ENCODE measurements at places on chromosomes 3 and 15.

DNA sequence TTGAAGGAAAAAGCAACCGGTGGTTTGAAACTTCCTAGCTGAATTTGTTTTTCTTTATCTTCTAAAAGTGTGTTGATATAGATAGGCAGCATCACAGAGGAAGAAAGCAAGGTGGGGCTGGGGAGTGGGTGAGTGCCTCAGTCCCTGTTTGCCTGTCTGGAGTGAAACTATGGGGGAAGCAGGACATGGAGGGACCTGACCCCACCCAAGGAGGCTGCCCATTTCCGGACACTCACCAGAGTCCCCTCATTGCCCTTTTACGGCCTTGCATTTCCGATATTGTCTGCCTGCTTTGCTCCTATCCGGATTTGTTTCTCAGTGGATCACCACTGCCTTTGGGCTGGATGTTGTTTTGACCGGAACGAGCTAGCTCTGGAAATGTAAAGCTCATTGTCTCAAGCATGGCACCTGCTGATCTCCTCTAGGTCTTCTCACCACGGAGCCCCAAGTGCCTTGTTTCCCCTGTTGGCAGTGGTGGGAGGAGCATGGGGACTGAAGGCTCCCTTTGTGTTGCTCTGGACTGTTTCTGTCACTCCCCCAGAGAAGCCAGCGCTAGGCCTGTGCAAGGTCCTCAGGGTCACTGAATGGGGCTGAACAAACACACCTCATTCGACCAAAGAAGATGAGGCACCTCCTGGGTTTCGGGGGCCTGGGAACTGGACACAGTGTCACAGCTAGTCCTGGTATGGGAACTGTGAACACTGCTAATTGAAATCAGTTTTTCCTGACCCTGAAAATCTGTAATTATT lies 7.0 kb downstream of the CLDN11 start:
- no peak for DNase-seq

GRCh38 chr15:98616397-98616796 lies 31.9 kb upstream of the IGF1R start:
- DNase-seq = no peak

DNA sequence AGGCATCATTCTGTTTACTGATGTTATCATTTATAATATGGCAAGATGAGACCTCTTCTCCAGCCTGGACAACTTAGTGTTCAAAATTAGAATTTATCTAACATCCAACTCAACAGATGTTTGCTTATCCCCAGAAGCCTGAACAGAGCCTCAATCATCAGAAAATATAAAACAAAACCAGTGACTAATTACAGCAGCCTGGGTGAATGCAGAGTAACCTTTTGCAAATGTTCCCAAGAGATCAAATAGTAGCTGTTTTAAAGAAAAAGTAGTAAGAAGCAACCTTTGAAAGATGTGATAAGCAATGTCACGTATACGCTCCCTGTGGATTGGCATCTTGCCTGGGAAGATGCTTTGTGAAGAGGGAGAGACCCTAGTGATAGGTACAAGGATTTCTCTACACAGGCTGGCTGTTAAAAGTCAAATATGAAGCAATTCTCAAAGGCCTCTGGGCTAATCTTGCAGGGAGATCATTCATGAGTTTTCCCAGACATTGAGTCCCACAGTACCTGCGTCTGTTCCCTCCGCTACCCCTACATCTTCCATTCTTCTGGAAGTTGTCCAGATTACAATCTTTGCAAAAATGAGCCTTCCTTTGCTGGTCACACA lies 39.3 kb upstream of the PRICKLE2 start:
- DNase-seq = no peak

DNA sequence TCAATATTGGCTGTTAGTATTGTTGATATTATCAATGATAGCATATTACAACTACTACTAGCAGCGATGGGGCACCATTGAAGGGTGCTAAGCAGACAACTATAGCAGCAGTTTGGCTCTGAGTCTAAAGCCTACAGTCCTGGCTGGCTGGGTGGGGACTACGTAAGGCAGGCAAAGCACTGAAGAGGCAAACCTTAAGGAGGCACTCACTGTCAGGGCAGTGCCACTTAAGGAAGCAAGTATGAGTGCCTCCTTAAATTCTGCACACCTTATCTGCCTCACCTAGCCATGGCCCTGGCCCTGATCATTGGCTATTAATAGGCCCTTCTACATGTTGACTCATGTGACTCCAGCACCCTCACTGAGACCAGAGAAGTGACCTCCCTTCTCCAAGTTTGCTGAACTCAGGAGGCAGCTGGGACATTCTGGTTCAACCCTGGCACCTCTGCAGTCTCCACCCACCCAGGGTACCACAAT lies 20.6 kb downstream of the CDCP1 start:
- no peak for DNase-seq

DNA sequence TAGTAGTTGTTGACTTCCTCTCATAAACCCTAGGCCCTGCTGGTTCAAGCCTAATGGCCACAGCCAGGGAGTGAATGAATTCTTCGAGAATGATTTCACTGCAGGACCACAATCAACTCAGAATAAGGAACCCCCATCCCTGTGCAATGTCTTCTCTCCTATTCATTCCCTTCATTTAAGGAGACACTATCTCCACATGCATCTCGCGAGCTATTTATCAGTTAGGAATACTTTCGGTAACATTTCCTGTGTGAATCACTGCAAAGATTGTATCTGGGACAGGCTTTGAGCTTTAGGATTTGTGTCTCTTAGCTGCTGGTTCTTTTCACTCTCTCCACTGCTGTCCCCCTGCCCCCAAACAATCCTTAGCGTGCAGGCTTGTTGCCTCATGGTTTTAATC lies 94.4 kb downstream of the MYLK start:
- DNase-seq = no peak

DNA sequence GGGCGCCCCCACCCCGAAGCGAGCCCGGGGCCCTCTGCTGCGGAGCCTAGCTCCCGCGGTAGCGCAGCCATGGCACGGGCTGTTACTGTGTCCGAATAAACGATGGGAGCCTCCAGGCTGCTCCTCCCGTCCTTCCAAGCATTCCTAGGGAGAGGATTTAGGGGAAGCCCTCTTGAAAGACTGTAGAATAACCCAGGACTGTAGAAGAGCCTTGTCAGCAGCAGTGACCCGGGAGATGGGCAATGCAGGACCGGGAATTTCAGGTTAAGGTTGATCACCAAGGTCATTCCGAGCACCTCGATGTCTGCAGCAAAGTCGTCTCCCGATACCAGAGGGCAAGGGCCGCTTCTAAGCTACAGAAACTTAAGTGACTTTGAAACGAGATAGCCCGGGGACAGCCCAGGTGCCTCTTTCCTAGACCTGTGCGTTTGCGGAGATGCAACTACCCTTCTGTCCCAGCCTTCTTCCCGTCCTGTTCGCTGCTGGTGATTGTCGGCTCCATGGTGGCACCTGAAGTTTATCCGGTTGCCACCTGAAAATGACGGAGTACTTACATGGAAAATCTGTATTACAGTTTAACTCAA lies 753 bp upstream of the MYO5A start:
- no peak for DNase-seq

- DNase-seq = no peak
Measured at GRCh38 chr3:178203650-178204049, 332.6 kb upstream of the KCNMB2 start.

- no peak for DNase-seq
Measured at GRCh38 chr3:194536871-194537637, 50.3 kb upstream of the ATP13A3 start.

GRCh38 chr15:31031471-31032067 lies 40.1 kb upstream of the MTMR10 start:
- DNase-seq = no peak

- DNase-seq = no peak
Measured at GRCh38 chr3:141981084-141981483, 104.6 kb downstream of the ATP1B3 start.

- no peak for DNase-seq
Measured at GRCh38 chr15:51801391-51801835, 28.0 kb upstream of the TMOD3 start.

- no peak for DNase-seq
Measured at GRCh38 chr3:37492977-37493471, 318.6 kb upstream of the LRRFIP2 start.

GRCh38 chr3:193236599-193236998 lies 4.4 kb upstream of the PLAAT1 start:
- DNase-seq = no peak

DNA sequence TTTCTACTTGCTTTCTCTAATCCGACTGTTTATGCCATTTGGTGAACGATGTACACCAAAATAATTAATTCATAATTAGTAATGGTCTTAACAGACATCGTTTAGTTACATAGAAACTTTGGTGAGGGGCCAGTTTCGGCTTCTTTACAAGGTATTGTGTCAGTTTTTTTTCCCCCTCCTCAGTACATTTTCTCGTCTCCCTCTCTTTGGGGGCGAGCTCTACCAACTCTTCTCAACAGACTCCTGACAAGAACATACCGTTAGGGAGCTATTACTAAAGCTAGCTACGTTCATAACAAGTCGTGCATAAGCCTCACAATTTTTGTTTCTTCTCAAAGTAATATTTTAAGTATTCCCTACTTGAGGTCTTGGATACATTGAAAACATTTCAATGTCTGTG lies 1.4 kb downstream of the U2SURP start:
- DNase-seq = no peak

DNA sequence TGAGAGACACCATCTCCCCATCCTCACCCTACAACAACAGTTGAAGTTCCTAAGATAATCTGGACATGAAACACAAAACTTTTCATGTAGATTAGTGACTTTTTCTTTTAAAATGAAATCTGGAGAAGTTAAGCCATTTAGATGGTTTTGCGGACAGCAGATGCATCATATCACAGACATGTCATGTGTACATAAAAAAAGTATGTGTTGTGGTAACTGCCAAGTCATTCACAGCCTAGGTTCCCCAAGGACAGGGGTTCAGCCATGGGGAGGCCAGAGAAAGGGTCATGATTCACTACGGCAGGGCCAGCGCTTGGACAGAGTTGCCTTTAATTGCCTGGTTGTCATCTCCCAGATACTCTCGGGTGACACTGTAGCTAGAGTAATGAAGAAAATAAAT lies 163.2 kb downstream of the PDZRN3 start:
- DNase-seq = no peak

GRCh38 chr3:8824238-8824637 lies 54.8 kb upstream of the OXTR start:
- DNase-seq = no peak

GRCh38 chr3:133711013-133711412 lies 35.2 kb upstream of the TF start:
- no peak for DNase-seq

DNA sequence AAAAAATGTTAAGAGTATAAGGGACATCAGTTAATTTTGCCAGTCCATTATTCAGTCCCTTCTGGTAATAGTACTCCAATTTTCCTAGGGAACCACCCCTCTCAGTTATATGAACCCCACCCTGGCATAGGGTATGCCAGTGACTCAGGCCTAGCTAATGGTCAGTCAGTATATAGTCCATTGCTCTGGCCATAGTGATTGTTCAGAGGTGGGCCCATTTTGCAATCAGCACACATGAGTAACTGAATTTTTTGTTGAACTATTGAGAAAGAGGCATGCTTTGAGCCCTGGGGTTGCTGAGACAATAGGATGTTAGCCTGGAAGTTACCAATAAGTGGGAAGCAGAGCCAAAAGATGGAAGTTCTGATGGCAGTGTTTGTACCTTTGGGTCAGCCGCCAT lies 4.1 kb downstream of the LRCH3 start:
- no peak for DNase-seq

- peak; percentile 89 for DNase-seq
Measured at GRCh38 chr15:74787251-74788041, 5.6 kb downstream of the CSK start.

DNA sequence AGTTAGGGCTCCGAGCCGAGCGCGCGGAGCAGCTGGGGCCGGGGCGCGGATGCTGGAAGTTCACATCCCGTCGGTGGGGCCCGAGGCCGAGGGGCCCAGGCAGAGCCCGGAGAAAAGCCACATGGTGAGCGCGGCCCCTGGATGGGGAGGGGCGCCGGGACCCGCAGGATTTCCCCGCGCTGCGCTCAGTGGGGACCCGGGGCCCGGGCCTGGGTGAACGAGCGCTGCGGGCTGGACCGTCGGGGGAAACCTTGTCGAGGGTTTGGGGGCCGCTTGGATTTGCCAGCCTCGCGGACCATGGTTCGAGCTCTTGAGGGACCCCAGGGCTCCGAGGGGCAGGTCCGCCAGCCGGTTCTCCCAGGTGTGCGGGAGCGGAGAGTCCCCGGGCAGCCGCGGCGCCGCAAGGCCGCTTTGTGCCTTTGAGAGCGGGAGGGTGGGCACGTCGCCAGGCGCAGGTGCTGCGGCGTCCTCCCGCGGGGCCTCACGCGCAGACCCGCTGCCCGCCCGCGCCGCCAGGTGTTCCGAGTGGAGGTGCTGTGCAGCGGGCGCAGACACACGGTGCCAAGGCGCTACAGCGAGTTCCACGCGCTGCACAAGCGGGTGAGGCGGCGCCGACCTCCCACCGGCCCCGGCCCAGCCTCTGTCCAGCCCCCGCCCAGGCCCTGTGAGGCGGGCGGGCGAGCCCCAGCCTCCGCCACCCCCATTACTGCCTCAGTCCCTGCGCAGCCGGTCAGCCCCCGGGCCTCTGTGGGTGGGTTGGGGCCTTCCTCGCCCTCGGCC lies at the start of gene SNX22:
Gene SNX22 (plus strand): TSS at position 5 of the 780 bp plus-strand sequence. CDS start 45 bp downstream, at position 50.
- DNase-seq = peak; percentile 30

DNA sequence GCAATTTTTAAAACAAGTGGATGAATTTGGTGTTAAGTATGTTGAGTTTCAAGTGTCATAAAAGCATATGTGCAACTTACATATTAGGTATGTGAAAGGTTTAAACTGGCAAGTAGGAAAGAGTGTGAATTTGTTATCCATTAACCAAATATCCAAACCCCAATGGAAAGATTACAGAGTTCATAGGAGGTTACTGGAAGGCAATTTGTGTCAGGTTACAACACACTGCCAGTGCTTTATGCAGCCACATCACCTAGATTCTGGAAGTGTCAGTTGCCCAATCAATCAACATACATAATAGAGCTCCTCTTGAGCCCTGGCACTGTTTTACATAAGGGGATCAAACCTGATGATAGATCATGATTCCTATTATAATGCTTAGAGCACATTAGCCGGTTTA lies 261.0 kb downstream of the ROBO1 start:
- no peak for DNase-seq

GRCh38 chr3:101252307-101252706 lies 68.1 kb downstream of the IMPG2 start:
- no peak for DNase-seq

- DNase-seq = peak; percentile 51
Measured at GRCh38 chr3:177057768-177058167, 139.5 kb downstream of the TBL1XR1 start.

DNA sequence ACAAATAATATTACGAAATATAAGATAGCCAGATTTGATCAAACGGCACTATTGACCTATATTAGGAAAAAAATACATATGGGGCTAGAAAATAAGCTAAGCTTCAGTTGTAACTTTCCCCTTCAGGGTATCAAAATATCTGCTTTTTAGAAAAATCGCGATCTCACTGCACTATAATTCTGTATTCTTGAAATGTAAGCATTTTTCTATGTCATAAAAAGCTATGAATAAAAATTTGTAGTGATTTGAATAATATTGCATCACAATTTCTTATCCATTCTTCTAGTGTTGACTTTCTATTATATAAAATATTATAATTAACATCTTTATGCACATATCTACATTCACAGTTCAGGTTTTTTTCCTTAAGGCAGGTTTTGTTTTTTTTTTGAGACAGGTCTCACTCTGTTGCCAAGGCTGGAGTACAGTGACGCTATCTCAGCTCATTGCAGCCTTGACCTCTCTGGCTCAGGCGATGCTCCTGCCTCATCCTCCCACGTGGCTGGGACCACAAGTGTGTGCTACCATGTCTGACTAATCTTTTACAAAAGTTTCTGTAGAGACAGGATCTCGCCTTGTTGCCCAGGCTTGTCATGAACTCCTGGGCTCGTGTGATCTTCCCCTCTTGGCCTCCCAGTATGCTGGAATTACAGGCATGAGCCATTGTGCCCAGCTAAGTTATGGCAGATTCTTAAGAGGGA lies 21.6 kb downstream of the EMC4 start:
- no peak for DNase-seq
